Small intestine (tissue), 16 donors: ENCODE measurements at places on chromosomes 2 and 18.

- DNase-seq = no peak
These were observed 126.3 kb downstream of the HDAC4 start for GRCh38 chr2:239274391-239275043.

DNA sequence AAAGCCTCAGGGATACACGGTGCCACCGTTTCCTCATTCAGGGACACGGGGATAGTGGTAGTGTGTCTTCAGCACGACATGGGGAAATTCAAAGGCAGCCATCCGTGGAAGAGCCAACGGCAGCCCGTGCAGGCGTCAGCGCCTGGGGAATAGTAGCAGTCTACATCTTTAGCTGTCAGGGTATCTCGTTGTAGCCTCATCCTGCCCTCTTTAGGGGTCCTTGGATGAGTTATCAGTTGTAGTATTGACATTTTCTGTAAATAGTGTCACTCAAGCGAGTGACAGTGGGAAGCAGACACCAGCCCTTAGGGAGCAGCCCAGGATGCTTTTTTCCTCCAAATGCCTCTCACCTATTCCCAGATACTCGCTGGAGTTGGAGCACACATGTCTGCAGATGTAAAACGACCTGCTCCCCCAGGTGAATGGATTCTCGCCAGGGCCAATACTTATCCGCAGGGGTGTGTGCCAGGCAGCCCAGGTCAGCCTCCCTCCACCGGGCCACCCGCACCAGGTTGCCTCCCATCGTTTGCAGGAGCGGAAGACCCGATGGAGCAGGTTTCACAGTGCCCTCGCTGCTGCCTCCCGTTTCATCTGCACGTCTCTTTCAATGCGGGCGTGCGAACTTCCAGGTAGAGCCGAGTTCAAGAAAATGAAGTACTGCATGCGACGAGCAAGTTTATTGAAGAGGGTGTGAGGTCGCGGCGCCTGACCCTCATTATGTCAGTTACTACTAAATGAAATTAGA lies 41.0 kb downstream of the AGAP1 start:
- no peak for DNase-seq

GRCh38 chr2:54838585-54839035 lies 115.1 kb downstream of the EML6 start:
- DNase-seq = peak; percentile 65

DNA sequence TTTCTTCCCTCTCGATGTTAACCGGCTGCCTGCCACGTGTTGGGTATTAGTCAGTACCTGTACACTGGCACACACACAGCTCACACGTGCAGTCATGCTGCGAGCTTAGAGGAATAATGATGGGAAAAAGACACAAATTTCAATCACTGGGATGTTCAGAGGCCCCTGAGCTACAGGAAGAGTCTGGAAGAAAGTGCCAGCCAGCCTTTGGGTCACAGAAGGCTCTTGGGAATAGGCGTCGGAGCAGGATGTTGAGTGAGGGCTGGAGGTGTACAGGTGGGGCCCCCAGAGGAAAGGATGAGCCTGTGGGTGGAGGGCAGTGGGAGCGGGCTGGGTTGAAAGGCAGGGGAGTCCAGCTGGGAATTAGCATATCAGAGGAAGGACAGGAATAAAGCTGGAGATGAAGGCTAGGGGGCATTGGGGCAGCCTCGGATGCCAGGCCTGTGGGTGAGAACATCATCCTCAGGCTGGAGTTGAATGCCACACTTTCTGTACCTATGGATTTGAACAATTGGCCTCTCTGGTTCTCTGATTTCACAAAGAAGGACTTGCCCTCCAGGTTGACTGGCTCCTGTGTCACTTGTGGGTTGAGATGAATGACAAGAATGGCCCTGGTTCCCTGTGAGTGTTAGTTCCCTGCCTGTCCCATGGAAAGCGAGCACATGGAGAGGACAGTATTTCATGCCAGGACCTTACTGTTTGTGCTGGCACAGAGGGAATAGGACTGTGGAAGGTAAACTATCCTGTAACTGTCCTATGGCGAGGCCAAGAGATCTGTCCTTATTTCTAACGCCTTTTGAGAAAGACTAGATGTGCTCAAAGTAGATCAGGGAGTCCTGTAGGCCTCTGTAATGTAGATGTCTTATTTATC lies 40.6 kb downstream of the GREB1 start:
- DNase-seq = no peak

DNA sequence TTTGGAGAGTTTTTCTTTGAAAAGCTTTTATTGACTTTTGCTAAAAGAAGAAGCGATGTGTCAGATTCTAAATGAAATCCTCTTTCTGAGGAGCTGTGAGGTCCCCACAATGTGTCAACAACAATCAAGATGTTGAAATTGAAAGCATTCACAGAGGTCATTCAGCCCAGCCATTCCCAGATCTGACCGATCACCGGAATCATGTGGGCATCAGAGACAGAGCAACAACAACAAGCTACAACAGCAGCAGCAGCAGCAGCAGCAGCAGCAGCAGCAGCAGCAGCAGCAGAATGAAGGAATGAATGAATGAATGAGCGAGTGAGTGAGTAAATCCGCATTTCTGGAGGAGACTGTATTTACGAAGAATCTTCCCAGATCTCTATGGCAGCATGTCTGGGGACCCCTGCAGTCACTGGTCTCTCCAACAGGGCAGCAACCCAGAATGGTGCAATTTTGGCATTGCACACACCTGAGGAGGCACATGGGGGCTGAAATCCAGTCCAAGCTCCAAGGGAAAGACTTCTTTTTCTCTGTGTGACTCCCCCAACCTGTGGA lies 299.0 kb downstream of the MYCN start:
- no peak for DNase-seq

- no peak for DNase-seq
These were observed 48.1 kb downstream of the RNF152 start for GRCh38 chr18:61844726-61845125.

GRCh38 chr2:128686881-128687555 lies 368.4 kb upstream of the HS6ST1 start:
- no peak for DNase-seq

- DNase-seq = no peak
These were observed 161.7 kb upstream of the ZNF236 start for GRCh38 chr18:76660571-76661192.

DNA sequence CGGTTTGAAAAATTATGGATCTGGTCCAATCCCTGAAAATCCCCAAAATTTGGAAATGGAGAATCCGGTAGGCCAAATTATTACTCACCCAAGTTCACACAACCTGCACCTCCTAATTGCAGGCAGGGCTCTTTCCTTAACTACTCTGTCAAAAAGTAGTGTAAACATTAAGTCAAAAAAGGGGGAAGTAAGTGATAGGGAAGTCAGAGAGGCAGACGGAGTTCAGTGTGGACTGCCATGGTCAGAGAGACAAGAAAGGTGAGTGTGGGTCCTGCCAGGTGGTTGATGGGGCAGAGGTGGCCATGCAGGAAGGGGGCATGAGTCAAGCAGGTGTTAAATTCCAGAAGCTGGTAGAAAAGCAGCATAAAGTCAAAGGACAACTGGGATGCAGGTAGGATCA lies 104.7 kb upstream of the STPG4 start:
- no peak for DNase-seq

DNA sequence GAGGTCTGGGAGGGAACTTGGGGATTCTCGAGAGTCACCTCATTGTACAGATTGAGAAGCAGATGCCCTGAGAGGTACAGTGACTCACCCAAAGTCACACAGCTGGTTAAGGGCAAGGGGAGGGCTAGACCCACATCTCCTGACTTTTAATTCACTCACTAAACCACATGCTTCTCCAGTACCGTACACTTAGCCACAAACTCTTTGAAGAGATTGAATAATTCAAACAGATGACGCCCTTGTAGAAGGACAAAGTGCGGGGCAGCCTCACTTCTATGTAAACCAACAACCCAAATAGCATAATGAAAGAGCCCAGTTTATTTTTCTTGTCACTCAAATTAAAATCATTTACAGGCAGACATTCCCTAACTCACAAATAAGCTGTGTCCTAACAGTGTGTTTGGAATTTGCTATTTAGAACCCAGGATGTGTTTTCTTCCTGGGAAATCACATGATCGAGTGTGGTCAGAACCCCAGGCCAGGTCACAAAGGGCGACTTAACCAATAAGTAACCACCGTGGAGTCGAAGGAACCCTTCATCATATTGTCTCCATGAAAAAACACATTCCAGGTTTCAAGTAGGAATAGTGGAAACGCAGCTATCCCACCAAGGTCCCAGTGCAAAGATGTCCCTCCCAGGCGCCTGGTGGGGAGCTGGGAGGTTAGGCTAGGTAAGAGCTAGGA lies 35.8 kb upstream of the PTPN4 start:
- no peak for DNase-seq

DNA sequence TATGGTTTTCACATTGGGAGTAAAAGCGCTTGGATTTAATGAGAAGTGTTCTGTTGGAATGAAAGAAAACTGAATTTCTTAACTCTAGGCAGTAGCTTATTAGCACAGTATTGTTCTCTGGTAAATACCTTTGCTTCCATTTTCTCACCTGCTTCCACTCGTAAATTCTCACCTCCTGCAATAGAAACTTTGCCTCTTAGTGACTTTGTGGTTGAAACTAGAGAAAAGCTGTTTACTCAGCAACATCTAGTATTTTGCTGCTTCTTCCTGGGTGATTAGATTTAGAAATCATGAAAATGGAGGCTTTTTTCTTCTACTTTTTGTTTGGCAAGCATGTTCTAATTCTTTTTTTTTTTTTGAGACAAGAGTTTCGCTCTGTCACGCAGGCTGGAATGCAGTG lies 385.4 kb downstream of the SPAG16 start:
- no peak for DNase-seq

GRCh38 chr2:200367155-200367554 lies 60.7 kb downstream of the SPATS2L start:
- no peak for DNase-seq

DNA sequence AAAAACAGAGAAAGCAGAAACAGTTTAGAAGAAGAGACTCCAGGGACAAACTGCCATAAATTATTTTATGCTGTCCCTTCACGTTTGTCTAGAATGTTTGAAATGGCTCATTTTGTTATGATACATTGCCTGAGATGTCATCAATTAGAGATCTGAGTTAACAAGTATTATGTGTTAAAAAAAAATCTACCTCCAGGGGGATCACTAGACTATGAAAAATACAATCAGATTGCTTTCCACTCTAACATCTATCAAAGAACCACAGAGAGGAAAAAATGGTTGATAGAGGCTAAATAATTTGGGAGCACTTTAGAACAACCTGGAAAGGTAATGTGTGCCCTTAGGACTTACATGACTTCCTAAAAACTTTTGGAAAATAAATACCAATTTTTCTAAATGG lies 103.8 kb upstream of the CCDC150 start:
- DNase-seq = no peak

- DNase-seq = no peak
These were observed 31.6 kb upstream of the CDK5R2 start for GRCh38 chr2:218927876-218928275.

GRCh38 chr2:142179686-142180085 lies 48.9 kb upstream of the LRP1B start:
- no peak for DNase-seq

DNA sequence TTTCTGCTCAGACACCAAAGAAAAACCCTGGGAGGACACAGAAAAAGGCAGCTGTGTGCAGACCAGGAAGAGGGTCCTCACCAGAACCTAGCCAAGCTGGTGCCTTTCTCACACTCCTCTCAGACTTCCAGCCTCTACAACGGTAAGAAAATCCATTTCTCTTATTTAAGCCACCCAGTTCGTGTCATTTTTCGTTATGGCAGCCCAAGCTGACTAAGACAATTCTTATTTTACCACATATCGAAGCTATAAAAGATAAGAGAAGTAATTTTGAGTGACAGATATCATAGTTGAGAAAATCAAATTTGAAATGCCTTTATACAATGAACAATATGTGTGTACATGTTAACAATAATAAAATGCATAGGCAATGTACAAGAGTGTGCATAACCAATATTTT lies 219.5 kb downstream of the CBLN2 start:
- DNase-seq = no peak

DNA sequence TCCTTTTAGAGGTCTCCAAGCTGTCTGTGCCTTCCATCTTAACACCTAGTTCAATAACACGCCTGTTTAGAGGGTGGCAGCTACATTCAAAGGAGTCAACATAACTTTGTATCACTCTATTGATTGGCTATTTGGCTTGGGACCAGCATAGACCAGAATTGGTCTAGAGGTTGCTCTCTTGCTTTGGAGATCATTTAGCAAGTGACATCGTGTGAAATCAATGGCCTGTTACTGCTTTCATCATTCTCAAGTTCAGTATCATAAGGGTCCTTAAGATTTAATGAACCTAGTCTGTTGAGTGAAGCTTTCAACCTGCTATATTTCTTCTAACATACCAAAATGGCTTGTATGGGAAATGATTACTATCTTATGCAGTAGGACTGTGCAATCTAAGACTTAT lies 768.2 kb downstream of the NRXN1 start:
- DNase-seq = no peak

DNA sequence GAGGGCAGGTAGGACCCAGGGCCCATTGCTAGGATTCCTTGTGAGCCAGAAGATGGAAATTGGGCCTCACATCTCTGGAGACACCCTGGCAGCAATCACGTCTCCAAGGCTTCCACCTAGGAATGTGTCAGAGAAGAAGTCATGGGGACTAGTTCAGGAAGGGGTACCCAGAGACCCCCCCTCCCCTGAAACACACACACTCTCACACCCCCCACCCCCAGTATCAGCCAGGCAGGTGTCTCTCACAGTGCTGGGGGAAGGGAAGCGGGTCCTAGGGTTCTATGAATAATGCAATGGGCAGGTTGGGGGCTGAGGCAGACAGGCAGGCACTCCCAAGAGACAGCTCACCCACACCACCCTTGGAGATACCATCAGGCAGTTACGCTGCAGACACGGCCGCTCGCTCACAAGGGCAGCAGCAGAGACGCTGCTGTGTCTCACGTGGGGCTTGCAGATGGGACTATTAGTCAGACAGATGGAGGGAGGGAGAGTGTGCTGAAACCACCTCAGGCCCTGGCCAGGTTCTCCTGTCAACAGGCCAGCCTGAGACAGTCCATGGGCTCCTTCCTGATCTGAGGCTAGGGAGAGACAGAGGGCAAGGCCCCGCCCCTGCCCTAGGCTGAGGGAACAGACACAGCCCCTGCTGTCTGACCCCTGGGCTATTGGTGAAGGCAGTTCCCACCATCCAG lies 134.6 kb downstream of the CYP26B1 start:
- DNase-seq = no peak

DNA sequence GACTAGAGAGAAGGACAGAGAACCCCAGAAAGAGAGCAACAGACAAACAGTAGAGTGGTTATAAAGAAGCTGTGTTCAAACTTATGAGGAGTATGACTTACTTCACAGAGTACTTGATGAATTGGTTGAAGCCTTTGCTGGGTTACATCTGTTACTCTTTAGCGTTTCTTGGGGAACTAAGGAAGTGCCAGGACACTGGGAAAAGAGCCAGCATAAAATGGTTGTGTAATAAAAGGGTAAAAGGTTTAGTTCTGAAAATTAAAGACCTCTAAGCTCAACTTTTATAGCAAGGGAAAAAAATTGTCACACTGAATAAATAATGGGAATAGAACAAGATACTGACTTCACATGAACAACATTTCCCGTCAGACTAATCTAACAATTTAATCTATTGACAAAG lies 17.0 kb upstream of the STAT4 start:
- DNase-seq = no peak
